ENCODE measurements at places on chromosomes 13 and 19.

- no peak for DNase-seq
Measured at GRCh38 chr19:10092648-10093294, 6.7 kb downstream of the SHFL start.

- no peak for DNase-seq
Measured at GRCh38 chr13:108283110-108283509, 13.6 kb downstream of the TNFSF13B start.

DNA sequence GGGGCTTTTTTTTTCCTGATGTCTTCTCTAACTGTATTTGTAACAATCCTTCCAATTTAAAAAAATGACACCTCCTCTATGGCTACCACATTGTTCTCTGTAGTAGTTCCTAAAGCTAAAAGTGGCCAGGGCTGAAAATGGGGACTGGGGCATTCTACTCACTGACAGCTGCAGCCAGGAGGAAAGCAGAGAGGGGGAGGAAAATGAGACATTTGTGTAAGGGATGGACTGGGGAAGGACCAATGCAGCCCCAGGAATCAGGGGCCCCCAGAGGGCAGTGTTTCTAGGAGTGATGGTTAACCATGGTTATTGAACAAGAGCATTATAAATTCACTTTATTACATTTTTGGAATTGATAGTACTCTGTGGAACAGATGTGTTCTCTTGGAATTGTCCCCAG lies 34.3 kb upstream of the C1QTNF9 start:
- DNase-seq: no peak

GRCh38 chr13:53873558-53873957 lies 844.9 kb downstream of the OLFM4 start:
- DNase-seq: no peak

- DNase-seq: peak; percentile 59
Measured at GRCh38 chr13:110713981-110714796, 689 bp downstream of the ING1 start.

- no peak for DNase-seq
Measured at GRCh38 chr13:112160558-112160957, 93.6 kb downstream of the SOX1 start.

DNA sequence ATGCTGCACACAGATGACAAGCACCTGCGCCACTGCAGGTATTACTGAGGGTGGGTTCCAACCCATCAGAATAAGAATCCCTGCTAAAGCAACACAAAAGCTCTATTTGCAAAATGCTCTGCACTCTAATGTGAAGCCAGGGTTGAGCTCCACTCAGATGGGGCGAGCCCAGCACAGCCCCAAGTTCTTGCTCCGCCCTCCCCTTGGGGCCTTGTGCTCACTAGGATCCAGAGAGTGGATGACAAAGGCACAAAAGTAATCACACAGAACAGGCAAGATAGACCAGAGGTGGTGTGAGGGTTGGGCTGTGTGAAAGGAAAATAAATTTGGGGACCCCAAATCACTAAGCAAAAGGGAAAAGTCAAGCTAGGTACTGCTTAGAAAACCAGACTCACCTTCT lies 8.2 kb upstream of the ZNF611 start:
- no peak for DNase-seq

DNA sequence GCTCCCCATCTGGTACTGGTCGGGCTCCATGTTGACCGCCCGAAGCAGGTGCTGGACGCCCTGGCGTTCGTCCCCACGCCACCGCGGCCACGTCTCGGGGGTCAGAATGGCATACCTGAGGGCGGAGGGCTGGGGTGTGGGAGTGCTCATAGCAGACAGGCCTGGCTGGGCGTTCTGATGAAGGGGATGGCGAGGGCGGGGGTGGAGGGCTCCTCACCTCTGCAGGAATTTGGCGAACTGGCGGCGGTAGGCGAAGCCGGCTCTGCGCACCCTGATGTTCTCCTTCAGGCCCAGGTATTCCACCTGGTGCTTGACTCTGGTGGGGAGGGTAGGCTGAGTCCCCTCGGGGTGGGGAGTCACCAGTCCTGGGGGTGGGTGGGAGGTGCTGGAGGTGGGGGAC lies 22.3 kb upstream of the ZNF414 start:
- DNase-seq: no peak

- DNase-seq: peak; percentile 1
Measured at GRCh38 chr19:43934055-43934984, 762 bp downstream of the ZNF45 start.

DNA sequence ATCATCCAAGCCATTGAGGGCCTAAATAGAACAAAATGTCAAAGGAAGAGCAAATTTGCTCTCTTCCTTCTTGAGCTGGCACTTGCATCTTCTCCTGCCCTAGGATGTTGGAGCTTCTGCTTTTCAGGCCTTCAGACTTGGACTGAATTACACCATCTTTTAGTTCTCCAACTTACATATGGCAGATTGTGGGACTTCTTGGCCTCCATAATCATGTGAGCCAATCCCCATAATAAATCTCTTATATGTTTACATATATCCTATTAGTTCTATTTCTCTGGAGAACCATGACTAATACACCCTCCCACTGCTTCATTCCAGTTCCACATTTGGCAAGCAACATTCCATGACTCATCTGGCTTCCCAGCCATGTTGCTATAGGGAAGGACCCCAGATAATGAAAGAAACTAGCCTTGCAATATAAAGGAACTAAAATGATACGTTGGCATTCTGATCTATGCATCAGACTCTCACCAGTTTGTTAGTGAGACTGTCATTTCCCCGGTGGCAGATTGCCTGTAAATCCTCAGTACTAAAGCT lies 11.0 kb upstream of the ACOD1 start:
- DNase-seq: peak; percentile 69

- peak; percentile 25 for DNase-seq
Measured at GRCh38 chr19:42693760-42694350, 46.4 kb downstream of the PSG3 start.

GRCh38 chr19:28400953-28401671 lies 811.8 kb downstream of the UQCRFS1 start:
- DNase-seq: no peak

GRCh38 chr19:34244611-34245299 lies 9.6 kb upstream of the GARRE1 start:
- no peak for DNase-seq

- DNase-seq: no peak
Measured at GRCh38 chr13:60787083-60787482, 390.1 kb downstream of the TDRD3 start.

DNA sequence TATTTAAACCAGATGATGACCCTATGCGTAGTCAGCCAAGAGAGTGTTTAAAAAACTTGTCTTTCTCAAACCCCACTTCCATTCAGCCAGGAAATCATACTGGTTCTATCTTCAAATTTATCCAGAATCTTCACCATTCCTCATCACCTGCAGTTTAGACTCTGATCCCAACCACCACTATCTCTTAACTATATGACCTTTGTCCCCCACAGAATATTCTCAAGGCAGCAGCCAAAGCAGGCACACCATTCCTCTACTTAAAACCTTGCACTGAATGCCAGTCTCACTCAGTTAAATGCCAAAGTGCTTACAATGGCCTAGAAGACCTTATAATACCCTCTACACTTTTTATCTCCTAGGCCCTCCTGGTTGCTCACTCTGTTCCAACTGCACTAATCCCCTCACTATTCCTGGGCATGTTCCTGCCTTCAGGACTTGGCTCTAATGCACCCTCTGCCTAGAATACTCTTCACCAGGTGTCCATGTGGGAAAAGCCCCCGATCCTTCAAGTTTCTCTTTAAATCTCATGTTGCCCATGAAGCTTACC lies 10.1 kb downstream of the SUCLA2 start:
- DNase-seq: no peak

GRCh38 chr13:85521657-85522056 lies 277.6 kb downstream of the SLITRK6 start:
- DNase-seq: no peak

- DNase-seq: no peak
Measured at GRCh38 chr13:73212482-73212881, 153.7 kb downstream of the KLF5 start.

DNA sequence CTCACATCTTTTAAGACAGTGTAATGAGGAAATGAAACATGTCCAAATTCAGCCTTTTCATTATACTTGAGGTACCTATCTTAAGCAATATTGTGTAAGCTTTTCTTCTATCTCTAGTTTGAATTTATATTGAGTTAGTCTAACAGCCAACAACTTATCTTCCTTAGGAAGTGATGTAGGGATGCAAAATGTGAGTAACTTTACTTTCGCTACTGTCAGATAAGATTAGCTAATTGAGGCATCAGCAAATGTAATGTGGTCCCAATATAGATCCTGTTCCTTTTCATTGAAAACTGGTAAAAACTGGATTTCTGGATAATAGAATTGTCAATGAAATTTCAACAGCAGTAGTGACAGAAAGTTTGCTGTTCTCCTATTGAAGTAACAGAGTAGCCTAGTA lies 902.2 kb downstream of the GPC5 start:
- DNase-seq: no peak

DNA sequence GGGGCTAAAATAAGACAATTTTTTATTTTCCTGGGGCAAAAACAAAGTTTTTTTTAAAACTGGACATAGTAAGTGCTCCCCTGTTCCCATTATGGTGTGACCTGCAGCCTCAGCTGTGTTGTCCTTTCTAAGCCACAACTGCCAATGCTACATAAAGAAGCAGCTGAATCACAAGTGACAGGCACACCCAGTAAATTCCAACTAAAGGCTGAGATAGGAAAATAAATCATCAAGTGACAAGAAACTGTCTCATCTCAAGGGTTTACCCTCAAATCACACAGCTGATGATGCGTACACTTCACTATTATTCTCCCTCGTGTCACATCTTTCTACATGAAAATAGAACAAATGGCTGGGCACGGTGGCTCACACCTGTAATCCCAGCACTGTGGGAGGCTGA lies 28.7 kb downstream of the STK24 start:
- DNase-seq: no peak

- no peak for DNase-seq
Measured at GRCh38 chr13:81779876-81780275, 1439.0 kb upstream of the SPRY2 start.

DNA sequence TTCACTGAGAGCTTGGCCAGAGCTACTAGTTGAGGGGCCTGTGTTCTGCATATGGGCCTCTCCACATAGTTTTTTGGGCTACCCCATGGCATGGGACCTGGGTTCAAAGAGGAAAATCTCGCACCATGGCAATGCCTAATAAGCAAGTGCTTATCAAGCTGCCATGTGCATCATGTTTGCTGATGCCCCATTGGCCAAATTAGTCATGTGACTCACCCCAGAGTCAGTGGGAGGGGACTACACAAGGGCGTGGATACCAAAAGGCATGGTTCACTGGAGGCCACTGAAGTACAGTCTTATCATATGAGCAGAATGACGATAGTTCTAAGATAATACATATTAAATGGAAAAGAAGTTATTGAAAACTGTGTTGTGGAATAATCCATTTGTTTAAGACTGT lies 214.8 kb downstream of the LMO7 start:
- no peak for DNase-seq

GRCh38 chr13:75693227-75693626 lies 57.1 kb downstream of the LMO7 start:
- DNase-seq: no peak

GRCh38 chr13:21344662-21345176 lies 114.4 kb downstream of the ZDHHC20 start:
- DNase-seq: peak; percentile 21

GRCh38 chr13:49853535-49853934 lies 61.1 kb upstream of the KPNA3 start:
- no peak for DNase-seq

GRCh38 chr19:2227415-2228156 lies 8.5 kb downstream of the PLEKHJ1 start:
- no peak for DNase-seq

DNA sequence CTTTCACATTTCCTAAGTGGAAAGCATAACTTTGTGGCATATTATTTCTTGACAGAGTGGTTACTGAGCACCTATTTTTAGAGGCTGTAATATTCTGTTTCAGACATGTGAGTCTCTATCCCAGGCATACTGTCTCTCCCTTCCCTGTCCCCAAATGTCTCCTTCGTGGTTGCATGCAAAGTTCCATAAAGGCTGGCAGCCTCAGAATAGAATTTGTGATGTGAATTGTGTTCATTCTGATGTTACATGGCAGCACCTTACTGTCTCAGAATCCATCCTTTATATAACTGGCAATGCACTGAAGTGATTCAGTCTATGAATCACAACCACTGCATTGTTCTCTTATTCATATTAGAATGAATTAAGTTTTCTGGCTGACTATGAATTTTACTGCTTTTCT lies 89.0 kb upstream of the SLC7A1 start:
- peak; percentile 30 for DNase-seq

DNA sequence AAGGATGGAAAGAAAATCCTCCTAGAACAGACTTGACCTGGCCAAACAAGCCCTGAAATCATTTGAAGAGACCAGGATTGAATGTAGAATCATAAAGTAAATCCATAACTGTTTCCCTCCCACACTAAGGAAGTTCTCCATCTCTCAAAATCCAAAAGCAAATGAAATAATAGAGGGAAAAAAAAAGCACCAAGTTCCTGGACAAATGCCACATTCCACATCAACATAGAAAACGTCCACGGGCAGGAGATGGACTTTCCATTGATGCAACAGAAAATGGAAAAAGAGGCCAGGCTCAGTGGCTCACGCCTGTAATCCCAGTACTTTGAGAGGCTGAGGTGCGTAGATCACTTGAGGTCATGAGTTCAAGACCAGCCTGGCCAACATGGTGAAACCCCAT lies 56.2 kb downstream of the INSR start:
- DNase-seq: no peak

GRCh38 chr13:35881360-35881759 lies 249.8 kb downstream of the DCLK1 start:
- no peak for DNase-seq
